ENCODE measurements at places on chromosomes 3 and 15.

GRCh38 chr3:72597756-72598195, 250.5 kb downstream of the SHQ1 start:
- no peak overlapping the region for H3K27ac ChIP-seq
- H3K36me3 ChIP-seq, result no peaks in the 10 kb centered on the region
- H3K27me3 ChIP-seq, result no peaks in the 10 kb centered on the region
- H3K4me3 ChIP-seq, result no peak overlapping the region

DNA sequence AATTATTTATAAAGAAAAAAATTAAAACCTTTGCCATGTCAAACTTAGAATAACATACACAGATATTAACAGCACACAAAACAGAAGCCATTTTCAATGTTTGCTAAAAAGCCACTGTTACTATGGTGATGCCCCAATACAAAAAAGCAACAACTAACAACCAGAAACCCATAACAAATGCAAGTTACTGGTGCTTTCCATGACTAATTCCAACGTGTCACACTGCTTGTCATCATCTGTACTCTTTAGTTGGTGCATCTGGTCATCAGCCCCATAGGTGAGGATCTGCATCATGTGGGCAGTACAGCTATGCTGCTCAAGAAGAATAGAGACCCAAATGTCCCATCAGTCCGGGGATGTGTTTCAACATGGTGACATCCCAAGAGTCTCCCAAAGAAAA, 52.8 kb downstream of the ATP8B4 start:
- H3K4me3 ChIP-seq, result no peak overlapping the region
- no peak overlapping the region for H3K27ac ChIP-seq
- no peaks in the 10 kb centered on the region for H3K27me3 ChIP-seq

GRCh38 chr3:49283997-49284396, 7.0 kb upstream of the C3orf62 start:
- no peaks in the 10 kb centered on the region for H3K27me3 ChIP-seq
- H3K4me1 ChIP-seq, result no peaks in the 10 kb centered on the region
- no peak overlapping the region for H3K4me3 ChIP-seq

- H3K4me1 ChIP-seq, result no peaks in the 10 kb centered on the region
- H3K4me3 ChIP-seq, result no peak overlapping the region
- DNase-seq, result no peak
- no peaks in the 10 kb centered on the region for H3K36me3 ChIP-seq
- no peaks in the 10 kb centered on the region for H3K27me3 ChIP-seq
Measured at GRCh38 chr3:116974702-116975101, 265.1 kb downstream of the TUSC7 start.

GRCh38 chr3:155872904-155873646, 2.6 kb downstream of the GMPS start:
- no peak for DNase-seq
- H3K4me1 ChIP-seq, result peaks cover 5% of the 10 kb centered on the region
- no peak overlapping the region for H3K27ac ChIP-seq
- no peaks in the 10 kb centered on the region for H3K27me3 ChIP-seq

GRCh38 chr3:175308097-175308496, 449.0 kb downstream of the NAALADL2 start:
- H3K27me3 ChIP-seq, result no peaks in the 10 kb centered on the region
- no peaks in the 10 kb centered on the region for H3K36me3 ChIP-seq
- H3K27ac ChIP-seq, result no peak overlapping the region
- H3K4me1 ChIP-seq, result no peaks in the 10 kb centered on the region
- H3K4me3 ChIP-seq, result no peak overlapping the region

DNA sequence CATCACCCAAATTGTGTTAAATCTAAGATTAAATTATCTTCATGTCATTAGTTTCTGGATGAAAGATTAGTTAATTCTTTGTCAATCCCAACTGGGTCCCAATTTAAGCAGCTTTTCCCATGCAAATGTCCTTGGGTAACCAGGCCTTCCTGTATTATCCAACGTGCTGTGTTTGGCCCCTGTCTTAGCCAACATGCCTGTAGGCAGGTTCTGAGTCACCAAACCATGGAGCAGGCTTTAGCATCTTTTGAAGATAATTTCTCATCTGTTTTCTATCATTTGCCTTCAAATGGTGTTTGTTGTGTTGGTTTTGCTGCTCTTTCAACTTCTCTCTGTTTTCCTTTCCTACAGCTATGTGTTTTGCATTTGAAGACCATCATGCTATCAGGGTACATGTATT, 216.2 kb downstream of the ITPR1 start:
- H3K27me3 ChIP-seq, result no peaks in the 10 kb centered on the region
- H3K4me1 ChIP-seq, result no peaks in the 10 kb centered on the region
- H3K4me3 ChIP-seq, result no peak overlapping the region

GRCh38 chr3:48548126-48548525, 8.5 kb downstream of the PFKFB4 start:
- H3K36me3 ChIP-seq, result peaks cover 6% of the 10 kb centered on the region
- no peak for DNase-seq
- no peak overlapping the region for H3K27ac ChIP-seq
- no peaks in the 10 kb centered on the region for H3K27me3 ChIP-seq

DNA sequence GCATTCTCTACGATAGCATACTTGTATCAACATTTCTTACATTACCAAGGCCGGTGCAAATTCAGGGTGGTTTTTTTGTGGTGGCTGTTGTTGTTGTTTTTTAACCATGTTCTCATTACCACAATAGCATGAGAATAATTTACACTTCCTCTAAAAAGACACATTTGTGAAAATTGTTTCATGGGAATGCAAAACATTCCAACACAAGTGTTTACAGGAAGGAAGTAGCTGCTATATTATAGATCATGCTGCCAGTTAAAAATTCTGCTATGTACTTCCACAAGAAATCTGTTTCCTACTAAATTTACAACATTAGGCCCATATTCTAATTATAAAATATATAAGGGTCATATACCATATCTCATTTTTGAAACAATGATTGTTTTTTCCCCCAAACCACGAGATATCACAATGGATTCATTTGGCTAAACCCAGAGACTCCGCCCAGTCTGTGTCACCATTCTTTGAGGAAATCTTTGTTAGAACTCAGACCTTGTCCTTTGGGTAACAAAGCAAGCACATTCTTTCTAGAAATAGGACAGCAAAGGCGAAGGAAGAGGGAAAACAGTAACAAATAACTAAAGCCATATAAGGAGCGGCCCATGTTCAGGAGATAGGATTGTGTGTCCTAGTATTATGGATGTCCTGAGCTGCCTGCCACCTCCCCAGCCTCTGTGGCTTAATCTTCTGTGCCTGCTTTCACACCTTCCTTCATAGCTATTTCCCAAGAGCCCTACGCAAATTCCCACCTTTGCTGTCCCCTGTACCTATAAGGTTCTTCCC, 60.1 kb downstream of the UACA start:
- DNase-seq, result no peak
- H3K4me1 ChIP-seq, result peaks cover 79% of the 10 kb centered on the region
- H3K27me3 ChIP-seq, result no peaks in the 10 kb centered on the region

DNA sequence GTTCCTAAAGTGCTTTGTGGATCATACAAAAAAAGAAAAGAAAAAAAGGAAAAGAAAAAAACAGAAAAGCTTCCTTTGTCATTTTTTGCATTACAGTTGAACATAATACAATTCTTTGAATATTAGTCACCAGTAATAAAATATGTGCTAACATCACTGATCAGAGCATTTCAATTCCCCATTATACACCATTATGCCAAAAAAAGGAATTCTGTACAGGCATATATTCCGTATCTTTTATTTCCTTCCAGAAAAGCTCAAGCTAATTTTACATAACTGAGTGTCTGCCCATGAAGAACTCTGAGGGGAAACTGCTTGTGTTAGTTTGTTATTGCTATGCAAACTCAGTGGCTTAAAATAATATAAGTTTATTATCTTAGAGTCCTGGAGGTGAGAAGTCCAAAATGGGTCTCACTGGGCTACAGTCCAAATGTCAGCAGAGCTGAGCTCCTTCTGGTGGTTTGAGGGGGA, 377.9 kb downstream of the GAP43 start:
- H3K4me3 ChIP-seq, result no peak overlapping the region
- no peaks in the 10 kb centered on the region for H3K27me3 ChIP-seq
- no peaks in the 10 kb centered on the region for H3K4me1 ChIP-seq
- no peak overlapping the region for H3K27ac ChIP-seq

DNA sequence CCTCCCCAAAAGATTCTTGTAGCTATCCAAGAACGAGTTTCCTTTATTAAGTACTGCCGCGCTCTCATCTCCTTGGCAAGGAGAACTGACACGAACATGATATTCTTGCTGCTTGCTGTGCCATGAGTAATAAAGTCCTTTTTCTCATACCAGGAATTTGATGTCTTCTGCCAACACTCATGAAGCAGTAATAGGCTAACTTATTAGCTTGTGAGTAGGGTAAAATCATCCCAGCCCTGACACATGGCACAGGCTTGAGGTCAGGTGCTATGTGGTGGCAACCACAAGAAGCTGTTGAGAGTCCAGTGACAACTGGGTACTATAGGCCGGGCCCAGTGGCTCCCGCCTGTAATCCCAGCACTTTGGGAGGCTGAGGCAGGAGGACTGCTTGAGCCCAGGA, 22.7 kb upstream of the UBXN7 start:
- peaks cover 29% of the 10 kb centered on the region for H3K36me3 ChIP-seq
- H3K4me1 ChIP-seq, result no peaks in the 10 kb centered on the region
- no peak overlapping the region for H3K4me3 ChIP-seq
- H3K27me3 ChIP-seq, result no peaks in the 10 kb centered on the region

DNA sequence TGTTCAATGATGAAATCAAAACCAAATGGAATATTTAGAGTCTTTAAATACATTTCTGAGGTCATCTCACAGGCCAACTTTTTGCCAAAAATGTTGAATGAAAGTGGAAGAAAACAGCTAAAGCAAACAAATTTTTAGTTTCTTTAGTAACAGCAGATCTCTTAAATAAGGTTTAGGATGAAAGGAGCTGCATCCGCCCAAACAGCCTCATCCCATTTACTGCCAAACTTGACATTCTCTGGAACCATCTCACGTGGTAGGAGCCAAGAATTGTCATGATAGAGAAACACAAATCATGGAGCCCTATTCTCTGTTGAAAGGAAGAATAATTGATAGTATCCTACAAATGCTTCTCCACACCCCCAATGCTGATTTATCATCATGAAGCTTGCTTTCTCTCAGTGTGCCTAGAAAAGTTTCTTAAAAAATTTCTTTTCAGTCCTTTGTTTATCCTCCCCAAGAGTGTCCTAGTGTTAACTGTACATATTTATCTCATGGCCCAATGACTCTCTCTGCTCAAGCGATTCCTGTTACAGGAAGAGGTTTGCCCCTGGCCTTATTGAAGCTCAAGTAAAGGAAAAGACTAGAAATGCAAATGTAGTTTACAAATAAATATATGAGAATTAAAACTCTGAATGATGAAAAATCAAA, 23.4 kb downstream of the SLC9A9 start:
- H3K36me3 ChIP-seq, result no peaks in the 10 kb centered on the region
- no peak for DNase-seq
- H3K27ac ChIP-seq, result no peak overlapping the region
- no peak overlapping the region for H3K4me3 ChIP-seq
- H3K4me1 ChIP-seq, result no peaks in the 10 kb centered on the region

- no peak overlapping the region for H3K4me3 ChIP-seq
- H3K36me3 ChIP-seq, result peaks cover 19% of the 10 kb centered on the region
- no peaks in the 10 kb centered on the region for H3K27me3 ChIP-seq
Measured at GRCh38 chr3:64536166-64536565, 151.6 kb downstream of the ADAMTS9 start.

All from tibial artery (tissue), 4 donors.